ENCODE measurements at places on chromosomes 11 and 22.

DNA sequence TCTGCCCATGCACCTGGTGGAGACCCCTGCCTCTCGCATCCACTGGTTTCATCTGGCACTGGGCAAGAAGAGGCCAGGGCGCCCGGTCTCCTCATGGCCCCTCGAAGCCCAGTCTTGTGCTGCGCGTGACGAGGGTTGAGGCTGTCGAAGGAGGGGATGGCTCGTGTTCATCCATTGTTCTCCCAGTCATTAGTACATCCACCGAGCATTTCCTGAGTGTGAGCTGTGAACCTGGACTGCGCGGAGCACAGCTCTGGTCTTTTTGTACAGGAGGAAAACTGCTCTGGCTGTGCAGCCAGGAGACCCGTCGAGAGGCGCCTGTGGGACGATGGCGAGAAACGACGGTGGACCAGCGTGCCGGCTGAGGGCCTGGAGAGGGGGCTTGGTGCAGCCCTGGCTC lies 6.8 kb downstream of the CACNA1I start:
- no peak for DNase-seq

DNA sequence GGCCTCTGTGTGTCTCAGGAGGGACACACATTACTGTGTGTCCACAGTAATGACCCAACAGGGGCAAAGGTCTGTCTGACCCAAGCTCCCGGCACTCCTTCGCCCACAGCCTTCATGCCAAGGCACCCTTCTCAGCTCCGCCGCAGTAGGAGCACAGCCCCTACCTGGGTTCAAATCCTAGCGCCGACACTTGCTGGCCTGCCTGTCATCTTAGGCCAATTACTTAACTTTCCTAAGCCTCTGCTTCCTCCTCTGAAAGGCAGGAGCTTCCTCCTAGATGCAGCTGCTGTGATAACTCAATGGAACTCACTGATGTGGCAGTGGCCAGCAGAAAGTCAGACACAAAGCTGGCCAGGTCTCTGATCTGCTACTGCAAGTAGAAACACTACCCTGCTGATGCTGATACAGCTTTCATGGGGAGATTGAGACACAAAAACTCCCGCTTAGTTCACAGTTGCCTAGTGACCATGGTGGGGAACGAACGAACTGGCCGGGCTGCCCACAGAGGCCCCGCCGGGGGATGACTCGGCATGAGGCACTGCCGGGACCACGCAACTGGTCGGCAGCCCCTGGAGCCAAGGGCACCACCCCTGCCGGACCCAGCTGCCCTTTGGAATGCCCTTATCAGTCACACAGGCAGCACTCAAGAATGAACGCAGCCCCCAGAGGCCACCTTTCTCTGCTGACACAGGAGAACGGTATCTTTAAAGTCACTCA lies 8.1 kb downstream of the EHD1 start:
- DNase-seq = no peak

DNA sequence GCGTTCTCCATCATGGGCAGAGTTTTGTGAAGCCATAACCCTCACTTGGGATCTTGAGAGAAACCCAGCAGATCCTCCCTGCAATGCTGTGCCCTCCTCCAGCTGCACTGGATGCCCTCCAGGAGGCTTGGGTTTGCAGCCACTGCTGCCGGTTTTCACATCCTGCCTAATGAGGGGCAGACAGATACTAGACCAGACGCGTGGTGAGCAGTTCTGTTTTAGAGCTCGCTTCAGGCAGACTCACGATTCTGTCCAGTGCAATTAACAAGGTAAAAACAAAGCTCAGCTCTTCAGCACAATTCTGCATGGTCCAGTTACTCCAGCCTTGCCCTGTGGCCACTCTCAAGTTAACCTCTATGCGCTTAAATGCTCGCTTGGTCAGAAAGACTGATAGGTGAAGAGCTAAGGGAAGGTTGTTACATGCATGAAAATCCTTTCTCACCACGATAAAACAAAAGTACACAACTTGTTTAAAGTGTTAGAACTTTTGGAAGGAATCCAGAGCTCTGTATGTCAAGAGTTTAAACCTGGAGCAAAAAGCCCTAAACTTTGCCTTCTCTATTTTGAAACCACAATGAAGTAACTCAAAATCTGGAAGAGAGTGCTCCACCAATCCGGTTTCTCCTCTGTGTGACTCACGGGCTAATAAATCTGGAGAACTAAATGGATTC lies 292.3 kb upstream of the FAT3 start:
- no peak for DNase-seq

DNA sequence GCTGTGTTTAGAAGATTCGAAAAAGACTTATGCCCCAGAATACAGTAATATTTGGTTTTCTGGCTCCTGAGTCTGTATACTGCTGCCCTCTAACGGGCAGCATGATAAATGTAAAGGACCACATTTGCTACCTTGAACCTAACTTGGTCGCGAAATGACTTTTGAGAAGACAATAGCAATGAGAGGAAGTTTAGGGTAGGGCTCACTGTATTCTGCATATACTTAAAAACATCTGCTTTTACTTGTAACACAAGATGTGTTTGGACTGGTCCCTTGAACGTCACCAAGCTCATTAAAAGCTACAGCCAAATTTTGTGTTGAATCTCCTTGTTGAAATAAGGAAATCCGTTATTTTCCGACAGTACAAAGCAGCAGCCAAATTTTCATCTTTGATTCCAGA lies 309.1 kb downstream of the SWAP70 start:
- DNase-seq = no peak

DNA sequence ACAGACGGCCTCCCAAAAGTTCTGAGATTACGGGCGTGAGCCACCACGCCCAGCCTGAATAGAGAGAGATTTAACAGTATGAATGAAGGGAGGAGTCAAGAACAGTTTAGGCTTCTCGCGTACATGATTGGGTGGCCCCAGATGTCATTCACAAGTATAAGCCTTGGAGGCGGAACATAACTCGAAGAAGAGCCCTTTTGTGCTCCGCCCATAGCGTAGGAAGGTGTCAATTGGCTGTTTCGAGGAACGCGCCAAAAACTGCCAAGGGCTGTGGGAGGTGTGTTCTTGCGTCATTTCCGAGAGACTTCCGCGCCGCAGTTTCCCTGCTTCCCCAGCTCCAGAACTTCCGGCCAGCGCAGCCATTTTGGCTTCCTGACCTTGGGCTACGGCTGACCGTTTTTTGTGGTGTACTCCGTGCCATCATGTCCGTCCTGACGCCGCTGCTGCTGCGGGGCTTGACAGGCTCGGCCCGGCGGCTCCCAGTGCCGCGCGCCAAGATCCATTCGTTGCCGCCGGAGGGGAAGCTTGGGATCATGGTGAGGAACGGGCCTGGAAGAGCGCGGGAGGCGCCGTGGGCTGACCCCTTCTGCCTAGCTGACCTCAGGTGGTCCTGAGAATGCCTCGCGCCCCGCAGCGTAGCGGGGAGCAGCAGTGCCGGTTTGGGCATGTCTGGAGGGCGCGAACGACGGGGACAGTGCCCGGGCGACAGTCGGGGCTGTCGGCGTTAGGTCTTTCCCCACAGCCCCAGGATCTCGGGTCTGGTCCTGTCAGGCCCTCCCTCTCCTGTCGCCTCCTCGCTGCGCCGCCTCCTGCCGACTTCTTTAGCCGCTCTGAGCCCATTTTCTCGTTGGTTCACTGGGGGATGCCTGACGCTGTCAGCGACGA lies at the start of gene COX8A:
Gene COX8A, plus strand, starts transcription at position 362 of the 885 bp plus-strand sequence. Its CDS starts 61 bp downstream, at position 423.
- DNase-seq = peak; percentile 87

DNA sequence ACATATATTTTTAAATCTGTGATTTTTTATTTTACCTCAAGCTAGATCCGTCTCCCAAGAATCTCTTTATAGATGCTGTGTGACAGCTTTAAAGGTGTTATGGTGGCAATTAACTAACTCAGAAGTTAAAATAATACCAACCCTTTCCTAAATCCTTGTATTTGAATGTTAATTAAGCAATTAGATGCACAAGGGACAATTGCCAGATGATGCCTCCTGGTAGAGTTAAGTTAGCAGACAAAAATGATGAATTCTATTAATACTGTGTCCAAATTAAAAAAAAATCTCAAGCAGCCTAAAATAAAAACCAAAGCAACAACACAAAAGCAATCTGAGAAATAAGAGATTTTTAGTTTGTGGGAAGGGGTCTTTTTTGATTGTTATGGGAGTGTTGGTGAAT lies 78.9 kb downstream of the FANCF start:
- DNase-seq = no peak

DNA sequence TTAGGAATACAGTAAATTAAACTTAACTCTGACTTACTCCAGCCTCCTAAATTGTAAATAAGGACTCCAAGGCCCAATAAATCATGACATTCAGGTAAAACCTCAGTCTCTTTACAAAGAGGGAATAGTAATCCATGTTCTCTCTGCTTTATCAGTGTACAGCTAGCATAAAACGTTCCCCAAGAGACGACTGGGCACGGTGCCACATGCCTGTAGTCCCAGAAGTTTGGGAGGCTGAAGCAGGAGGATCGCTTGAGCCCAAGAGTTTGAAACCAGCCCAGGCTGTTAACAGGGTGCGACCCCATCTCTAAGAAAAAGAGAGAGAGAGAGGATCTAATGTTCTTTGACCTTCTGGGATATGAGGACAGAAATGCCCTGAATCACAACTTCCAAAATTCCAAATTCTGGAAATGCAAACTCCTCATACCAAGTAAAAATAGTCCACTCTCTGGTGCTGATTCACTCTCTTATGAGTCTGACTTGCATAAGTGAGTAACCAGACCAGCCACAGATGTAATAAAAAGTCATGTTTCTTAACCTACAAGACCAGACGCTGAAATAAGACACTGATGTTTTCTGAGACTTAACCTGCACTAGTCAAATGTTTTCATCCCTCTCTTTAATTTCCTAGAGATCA lies 25.5 kb downstream of the NNMT start:
- DNase-seq = no peak

All from stimulated activated CD8-positive, alpha-beta memory T cell treated with anti-CD3 and anti-CD28 coated beads, Interleukin-7, amount 100 ng/mL, for 24 hours (primary cell).